ENCODE measurements at places on chromosomes 1 and 21.
A peak's percentile ranks its signal among the peaks of the same experiment; 100 is the strongest.

GRCh38 chr1:18211764-18212163 is 104.2 kb downstream of the IGSF21 start:
- DNase-seq, result no peak

DNA sequence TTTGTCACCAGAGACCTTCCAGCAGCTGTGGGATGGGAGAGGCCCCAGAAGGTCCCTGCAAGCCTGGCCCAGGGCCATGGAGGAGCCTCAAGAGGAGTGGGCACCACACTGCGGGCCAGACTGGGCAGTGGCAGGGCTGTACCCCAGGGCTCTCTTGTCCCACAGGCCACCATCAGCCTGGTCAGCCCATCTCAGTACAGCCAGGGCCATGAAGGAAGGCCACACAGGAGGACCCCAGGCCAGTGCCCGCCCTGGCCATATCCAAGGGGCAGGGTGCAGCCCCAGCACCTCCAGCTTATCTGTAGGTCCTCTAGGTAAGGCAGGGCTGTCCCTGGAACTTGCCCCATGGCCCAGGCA is 3.1 kb upstream of the GNB1 start:
- no peak for DNase-seq

DNA sequence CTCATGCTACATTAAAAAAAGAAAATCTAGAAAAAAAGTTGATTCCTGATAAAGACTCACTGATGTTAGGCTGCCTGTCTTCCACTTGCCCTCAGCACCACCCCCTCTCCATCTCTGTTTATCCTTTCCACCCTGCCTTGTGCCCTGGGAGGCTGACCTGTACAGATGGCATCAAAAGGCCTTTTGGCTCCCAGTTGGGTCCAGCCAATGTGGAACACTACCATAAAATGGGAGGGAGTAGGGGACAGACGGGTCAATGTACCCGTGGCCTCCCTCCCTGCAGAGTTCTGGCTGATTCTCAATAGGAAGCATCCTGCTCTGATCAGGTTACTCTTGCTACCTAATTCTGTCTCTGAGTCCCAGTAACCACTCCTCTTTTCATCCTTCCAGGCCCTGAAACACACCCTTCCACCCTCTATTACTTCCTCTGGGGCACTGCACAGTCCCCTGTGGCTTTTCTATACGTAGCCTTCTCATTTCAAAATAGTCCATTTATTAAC is 300.0 kb downstream of the HHIPL2 start:
- no peak for DNase-seq

GRCh38 chr1:159197561-159198557 is 6.8 kb upstream of the ACKR1 start:
- DNase-seq, result no peak

- DNase-seq, result no peak
Measured at GRCh38 chr1:163813251-163813650, 491.5 kb downstream of the NUF2 start.

GRCh38 chr1:6287029-6287428 is 26.1 kb upstream of the GPR153 start:
- no peak for DNase-seq

DNA sequence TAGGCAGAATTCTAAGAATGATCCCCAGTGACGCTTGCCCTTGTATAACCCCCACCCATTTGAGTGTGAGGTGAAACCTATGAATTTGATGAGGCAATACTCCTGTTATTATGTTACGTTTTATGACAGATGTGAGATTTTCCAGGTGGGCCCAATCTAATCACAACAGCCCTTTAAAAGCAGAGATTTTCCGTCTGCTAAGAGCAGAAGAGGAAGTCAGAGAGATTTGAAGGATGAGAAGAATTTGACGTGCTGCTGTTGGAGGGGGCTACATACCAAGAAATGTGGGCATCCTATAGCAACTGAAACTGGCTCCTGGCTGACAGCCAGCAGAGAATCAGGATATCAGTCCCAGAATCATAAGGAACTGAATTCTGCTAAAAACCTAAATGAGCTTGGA is 2.4 kb upstream of the SLC19A2 start:
- DNase-seq, result no peak

DNA sequence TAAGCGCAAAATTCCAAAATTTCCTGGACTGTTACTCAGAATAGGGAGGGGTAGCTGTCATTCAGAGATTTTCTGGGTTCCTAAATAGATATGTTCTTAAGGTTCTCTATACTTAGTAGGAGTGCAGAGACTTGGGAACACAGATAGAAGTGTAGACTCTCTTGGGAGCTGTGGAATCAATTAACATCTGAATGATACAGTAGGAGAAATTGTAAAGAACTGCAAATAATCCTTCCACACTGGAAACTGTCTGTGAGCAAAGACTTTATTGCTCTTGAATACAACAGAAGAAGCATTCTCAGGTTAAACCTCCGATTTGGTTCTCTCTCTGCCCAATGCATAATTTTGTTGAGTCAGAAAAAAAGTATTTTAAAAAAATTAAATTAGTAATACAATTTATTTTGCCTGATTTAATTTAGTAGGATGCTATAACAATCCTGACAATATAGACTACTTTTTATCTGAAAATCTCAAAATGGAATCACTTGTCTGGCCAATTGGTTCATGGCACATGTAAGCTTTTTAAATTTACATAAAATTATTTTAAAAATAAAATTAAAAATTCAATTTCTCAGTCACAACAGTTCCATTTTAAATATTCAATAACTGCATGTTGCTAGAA is 1754.3 kb downstream of the PLA2G4A start:
- no peak for DNase-seq

- DNase-seq, result no peak
Measured at GRCh38 chr1:11147197-11147770, 41.9 kb upstream of the ANGPTL7 start.

- DNase-seq, result no peak
Measured at GRCh38 chr1:67489643-67490042, 59.4 kb upstream of the SERBP1 start.

GRCh38 chr1:231045286-231045685 is 5.2 kb upstream of the FAM89A start:
- no peak for DNase-seq

GRCh38 chr1:183330335-183330734 is 87.8 kb downstream of the NMNAT2 start:
- no peak for DNase-seq

DNA sequence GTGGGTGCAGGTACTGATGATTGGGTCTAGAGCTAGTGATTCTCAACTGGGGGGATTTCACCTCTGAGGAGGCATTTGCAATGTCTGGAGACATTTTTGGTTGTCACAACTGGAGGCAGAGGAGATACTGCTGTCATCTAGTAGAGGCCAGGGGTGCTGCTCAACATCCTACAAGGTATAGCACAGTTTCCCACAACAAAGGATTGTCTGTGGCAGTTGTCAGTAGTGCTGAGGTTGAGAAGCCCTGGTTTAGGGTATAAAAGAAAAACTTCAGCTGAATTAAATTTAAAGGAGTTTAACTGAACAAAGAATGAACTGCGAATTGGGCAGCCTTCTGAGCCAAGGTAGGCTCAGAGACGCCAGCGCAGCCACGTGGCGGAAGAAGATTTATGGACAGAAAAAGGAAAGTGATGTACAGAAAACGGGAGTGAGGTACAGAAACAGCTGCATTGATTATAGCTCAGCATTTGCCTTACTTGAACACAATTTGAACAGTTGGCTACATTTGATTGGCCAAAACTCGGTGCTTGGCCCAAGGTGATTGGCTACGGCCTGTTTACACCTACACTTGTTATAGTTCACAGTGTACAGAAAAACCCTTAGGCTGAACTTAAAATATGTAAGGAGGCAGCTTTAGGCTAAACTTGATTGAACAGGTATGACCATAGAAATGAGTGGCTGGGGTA is 40.4 kb downstream of the MPZL1 start:
- DNase-seq, result no peak

DNA sequence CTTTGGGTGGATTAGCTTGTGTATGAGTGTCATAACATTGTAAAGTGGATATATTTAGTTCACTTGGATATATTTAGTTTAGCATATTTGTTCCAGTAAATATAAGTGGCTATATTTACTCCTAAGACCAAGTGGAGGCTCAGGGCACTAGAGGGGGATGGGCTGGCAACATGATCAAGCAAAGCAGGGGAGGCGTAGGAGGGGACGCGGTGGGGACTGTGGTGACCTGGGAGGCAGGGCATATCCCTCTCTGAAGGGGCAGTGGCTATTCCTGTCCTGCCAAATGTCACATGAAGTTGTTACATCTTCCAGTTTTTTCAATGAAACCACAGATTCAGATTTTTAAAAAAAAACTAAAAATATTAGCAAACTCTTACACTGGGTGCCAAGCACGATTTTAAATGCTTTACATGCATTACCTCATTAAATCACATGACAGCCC is 51.9 kb upstream of the EDN2 start:
- no peak for DNase-seq

GRCh38 chr1:94063379-94063778 is 57.6 kb downstream of the ABCA4 start:
- no peak for DNase-seq

DNA sequence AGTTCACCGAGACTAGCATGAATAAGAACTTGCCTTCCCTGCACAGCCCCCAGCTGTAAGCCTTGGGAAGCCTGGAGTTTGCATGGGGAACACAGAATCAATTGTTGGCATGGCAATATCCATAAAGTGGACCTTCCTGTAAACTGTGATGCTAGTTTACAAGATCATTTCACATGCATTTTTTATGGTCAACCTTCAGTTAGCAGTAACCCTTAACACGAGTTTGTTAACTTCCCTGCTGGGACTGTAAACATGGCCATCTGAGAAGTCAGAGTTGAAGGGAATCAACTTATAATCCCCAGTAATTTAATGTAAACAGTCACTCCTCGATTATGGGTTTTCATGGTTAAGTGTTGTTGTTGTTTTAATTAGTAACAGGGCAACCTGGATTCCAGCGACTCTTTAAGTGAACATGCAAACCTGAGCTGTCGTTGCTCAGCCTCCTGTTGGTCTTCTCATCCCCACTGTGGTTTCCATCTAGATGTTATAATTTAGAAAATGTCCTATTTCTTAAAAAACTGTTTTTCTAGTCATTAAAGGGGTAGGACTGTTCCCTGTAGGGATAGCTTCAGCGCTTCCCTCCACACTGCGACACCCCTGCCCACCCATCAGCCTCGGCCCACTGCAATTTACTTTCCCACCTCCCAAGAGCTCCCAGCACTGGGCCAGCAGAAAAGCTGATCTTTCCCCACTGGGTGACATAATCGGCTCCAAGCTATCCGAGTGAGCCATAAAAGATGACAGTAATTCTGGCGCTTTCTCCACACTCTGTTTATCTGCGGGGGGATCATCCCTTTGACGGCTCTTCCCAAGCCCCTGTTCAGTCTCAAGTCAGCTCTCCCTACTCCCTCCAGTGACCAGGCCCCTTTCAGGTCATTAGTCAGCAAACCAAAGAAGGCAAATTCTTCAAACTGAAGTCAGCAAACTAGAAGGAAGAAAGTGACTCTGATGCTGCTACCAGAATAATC is 107.6 kb upstream of the IPO9 start:
- no peak for DNase-seq

GRCh38 chr1:58903514-58904298 is 119.9 kb upstream of the JUN start:
- peak; percentile 43 for DNase-seq

DNA sequence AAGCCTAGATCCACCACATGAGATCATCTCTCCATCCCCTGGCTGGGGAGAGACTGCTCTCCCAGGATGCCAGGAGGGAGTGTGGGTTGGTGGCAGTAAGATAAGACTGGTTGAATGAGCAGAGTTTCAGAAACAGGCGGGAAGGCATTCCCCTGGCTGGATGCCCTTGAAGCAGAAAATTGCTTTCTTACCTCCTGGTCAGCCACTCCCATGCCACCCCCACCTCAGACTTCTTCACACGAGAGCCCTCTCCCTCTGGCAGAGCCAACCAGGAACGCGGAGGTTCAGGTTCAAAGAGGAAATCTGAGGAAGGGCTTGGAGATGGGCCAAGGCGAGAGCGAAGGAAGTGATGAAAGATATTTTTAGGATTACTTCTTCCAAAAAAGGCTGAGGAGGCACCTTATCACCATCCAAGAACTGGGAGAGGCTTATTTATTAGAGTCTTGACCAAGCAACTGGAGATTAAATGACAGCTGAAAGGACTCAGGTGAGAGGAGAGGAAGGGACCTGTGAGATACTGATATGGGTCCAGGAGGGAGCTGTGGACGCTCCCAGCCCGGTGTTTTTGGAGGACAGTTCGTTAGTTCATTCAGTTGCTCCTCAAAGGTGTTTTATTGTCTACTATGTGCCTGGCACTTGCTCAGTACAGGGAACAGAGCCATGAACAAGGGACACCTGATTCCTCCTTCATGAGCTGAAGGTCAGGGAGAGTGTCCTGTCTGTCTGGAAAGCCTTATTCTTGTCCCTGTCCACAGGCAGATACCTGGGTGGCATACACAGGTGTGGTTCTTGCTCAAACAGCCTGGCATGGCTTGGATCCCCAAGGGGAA is 18.9 kb upstream of the SLC26A9 start:
- DNase-seq, result no peak

DNA sequence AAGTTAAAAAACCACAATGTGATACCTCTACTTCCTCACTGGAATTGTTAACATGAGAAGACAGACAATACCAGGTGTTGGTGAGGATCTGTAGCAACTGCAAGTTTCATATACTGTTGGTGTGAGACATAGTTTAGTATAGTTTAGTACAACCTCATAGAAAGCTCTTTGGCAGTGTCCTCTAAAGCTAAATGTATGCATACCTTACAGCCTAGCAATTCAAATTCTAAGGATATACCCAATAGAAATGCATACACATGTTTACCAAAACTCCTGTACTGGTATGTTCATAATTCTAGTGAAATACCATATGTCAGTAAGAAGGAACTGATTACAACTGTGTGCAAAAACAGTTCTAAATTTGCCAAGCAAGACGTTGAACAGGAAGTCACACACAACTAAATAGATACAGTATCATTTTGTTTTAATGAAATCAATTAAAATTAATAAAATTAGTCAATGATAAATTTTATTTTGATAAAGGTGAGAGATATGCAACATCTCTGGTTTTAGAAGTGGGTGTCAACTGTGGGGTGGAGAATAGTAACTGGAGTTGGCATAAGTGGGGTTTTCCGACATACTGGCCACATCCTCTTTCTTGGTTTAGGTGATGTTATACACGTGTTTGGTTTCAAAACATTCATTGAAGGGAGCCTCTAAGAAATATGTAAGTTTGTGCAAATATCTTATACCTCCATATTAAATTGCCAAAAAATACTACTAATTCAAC is 450.7 kb downstream of the PTPRC start:
- peak; percentile 5 for DNase-seq

GRCh38 chr1:18575620-18576019 is 55.0 kb upstream of the PAX7 start:
- DNase-seq, result no peak

GRCh38 chr1:233444484-233444883 is 117.0 kb downstream of the MAP3K21 start:
- DNase-seq, result no peak

- no peak for DNase-seq
Measured at GRCh38 chr1:168924976-168925375, 181.5 kb upstream of the ATP1B1 start.

GRCh38 chr1:245079021-245079609 is 75.7 kb upstream of the KIF26B start:
- DNase-seq, result no peak

All from activated CD4-positive, CD25-positive, alpha-beta regulatory T cell treated with anti-CD3 and anti-CD28 coated beads, Interleukin-2, amount 50 U/mL, for 16 hours (primary cell).